ENCODE measurements at places on chromosomes 1 and 21.

DNA sequence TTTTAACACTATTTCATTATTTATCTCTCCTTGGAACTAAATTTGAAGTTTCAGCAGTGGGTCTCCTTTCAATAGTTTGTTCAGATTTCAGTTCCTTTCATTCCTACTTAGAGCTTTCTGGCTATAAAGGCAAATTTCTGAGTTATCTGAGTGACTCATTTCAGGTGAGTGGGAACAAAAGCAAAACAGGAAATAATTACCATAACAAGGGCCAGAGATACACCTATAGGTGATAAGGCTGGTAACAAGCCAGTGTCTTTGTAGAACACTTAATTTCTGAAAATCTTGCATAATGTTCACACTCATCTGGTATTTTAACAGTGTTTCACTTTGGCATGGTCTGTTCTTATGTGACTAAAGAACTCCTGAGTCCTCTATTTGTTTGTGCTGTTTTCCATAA lies 64.5 kb upstream of the PRRC2C start:
- no peak for DNase-seq

GRCh38 chr1:6580593-6581409 lies 1.0 kb downstream of the ZBTB48 start:
- no peak for DNase-seq

DNA sequence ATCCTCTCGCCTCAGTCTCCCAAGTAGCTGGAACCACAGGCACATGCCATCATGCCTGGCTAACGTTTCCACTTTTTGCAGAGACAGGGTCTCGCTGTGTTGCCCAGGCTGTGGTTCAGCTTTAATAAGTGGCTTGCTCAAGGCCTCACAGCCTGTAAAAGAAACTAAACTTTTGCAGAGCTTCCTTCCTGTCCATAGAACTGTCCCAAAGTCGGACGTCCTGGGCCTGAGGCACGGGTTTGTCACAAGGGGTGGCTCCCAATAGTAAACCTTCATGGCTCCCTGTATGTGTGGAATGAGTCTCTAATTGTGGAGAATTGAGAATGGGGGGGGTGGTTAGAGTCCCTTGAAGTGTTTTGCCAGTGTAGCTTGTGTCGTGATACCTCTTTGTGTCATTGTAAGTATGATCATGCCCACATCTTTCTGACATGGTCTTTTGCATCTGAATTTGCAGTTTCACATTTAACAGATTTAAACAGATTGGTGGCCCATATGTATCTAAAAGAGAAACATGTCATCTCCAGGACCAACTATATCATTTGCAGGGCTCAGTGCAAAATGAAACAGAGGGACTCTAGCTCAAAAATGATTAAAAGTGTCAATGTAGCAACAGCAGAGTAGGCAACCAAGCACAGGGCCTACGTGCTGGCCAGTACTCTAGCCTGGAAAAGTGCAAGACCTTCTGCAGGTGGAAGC lies 332.1 kb downstream of the KIF26B start:
- no peak for DNase-seq

- DNase-seq, result no peak
Observed at GRCh38 chr1:2344744-2345296, 46.5 kb downstream of the MORN1 start.

DNA sequence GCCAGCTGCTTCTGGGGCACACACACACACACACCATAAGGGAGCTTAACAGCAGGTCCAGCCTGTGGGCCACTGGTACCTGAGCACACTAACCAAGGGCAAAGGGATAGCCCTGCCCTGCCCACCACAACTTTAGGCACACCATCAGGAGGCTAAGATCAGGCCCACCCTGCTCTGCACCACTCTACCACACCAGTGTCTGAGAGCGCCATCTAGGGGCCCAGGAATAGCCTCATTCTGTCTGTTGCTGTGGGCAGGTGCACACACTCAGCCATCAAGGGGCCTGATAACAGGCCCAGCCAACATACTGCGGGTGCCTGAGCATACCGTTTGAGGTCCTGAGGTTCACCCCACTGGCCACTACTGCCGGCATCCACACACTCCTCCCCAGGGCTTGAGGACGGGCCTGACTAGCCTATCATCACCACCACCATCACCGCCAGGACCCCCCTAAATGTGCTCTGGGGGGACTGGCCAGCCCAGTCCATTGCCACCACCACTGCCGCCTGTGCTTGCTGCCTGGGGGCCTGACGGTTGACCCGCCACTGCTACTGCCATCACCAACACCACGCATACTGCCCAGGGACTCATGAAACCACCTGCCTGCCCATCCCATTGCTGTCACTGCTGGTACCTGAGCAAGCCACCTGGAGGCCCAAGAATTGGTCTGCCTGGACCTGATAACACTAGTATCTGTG lies 31.3 kb downstream of the NSL1 start:
- DNase-seq, result no peak

GRCh38 chr1:167669209-167670124 lies 39.4 kb downstream of the RCSD1 start:
- no peak for DNase-seq

DNA sequence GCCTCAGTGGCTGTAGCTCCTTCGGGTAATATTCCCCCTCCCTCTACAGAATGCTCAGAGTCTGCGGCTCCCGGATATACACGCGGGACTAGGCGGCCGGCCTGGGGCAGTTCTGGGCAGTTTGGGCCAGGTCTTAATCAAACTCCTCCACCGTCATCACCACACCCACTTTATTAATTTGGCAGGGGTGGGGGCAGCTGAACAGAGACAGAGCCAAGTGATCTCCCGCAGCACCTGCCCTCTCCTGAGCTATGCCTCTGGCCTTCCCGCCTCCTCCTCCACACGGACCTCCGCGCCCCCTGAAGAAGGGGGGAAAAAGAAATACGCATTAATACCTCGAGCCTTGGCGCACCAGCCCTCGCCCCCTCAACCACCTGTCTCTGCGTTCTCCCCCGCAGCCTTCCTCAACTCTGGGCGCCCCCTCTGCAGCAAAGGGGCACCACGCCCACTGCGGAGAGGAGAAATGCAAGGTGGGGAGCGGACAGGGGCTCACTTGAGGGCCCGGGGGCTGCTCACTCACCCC lies 42.6 kb downstream of the CD34 start:
- peak; percentile 5 for DNase-seq

DNA sequence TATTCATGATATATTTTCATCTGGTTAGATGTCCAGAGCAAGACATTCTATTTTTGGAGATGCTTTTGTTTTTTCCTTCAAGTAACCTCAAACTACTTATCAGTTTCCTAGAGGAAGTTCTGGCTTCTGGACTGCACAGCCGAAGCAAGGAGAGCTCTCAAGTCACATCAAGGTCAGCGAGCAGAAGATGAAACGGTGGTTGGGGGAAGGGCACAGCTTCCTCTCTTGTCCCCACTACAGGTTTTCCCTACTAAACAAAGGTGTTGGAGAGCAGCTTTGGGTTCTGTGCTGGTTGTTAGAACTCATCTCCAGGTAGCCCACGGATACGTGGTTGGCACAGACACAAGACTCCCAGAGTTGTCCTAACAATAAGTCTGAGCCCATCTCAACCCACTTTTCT lies 5.1 kb upstream of the PLEKHO1 start:
- DNase-seq, result no peak

DNA sequence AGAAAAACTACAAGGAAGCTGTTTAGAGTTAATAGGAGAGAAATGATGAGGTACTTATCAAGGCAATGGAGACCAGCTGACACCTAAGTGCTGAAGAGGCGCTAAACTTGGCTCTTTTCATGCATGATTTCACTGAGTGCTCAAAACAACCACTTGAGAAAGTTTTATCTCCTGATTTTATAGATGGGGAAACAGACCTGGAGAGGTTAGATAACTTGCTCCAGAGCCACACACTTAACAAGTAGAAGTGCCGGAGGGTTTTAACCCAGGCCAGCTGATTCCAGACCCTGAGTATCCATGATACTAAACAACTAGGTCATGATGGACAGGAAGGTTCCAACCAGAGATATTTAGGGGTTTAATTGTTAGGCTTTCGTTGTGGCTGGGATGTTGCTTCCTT lies 25.9 kb downstream of the UBE2U start:
- DNase-seq, result no peak

DNA sequence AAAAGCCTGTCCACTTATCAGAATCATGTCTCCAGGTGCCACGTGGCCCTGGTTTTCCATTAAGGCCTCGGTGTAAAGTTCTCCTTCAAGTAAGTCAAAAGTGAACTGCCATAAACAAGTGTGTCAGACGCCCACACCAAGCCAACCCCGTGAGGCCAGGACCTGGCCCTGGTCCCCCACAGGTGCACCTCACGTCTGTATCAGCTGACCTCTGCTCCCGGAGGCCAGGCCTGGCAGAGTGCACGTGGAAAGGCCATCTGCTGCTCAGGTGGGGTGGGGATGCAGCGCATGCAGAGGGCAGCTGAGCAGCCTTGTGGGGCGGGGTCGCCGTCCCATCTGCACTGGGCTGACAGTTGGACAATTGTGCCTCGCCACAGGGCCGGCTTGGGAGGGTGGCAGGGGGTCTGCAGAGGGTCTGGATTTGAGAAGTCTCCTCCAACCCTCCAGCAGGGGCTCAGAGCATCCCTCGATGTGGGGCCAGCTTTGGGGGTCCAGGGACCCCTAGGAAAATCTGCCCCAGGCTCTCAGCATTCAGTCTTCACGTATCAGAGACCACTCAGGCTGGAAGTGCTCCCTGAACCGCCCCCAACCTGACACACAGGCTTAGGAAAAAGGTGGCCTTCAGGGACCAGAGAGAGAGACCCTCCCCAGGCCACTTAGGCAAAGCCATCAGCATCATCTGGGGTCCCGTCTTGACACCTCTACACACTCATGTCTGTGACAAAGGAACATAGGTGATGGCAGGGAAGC lies 3.0 kb downstream of the SLC19A1 start:
- no peak for DNase-seq

- DNase-seq, result no peak
Observed at GRCh38 chr1:175174309-175175102, 18.1 kb downstream of the KIAA0040 start.

DNA sequence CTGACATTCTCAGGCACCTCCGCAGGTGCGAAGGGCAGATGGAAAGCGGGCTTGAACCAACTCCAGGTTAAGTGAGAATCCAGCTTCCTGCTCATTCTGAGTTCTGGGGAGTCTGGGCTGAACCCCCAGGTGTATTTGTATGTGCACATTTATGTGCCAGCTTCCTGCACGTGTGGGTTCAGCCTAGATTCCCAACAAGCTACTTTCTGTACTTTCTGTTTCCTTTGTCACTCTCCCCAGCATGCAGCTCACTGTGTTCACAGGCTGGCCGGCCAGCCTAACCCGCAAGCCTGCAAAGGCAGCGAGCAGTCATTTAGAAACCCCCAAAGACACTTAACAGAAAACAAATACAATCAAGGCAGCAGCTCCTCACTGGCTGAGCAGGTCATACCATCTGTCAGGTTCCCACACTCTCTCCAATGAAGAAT lies 1.3 kb upstream of the IL19 start:
- DNase-seq, result no peak

DNA sequence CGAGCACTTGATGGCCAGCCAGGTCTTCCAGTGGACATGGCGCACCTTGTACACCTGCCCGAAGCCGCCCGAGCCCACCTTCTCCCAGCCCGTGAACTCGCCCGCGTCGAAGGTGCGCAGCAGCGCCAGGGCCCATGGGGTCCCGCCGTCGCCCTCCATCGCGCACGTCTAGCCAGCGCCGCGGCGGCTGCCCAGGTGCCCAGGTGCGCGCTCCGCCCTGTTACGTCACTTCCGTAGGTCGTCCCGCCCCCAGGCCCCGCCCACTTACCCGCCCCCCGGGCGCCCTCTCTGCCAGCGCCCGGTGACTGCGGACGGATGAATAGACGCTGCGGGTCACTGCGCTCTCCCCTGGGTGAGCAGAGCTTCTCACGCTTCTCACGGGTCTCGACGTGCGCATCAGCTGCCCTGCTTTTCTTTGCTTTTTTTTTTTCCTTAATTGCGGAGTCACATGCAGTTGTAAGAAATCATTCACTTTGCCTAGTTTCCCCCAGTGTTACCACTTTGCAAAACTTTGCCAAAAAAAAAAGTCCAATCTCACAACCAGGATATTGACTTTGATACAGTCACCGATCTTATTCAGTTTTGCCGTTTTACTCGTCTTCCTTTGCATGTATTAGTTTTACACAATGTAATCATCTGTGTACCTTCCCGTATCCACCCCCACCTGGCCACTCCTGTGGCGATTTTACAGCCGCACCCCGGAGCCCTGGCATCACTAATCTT lies at the start of gene RIPK4:
Gene RIPK4 (minus strand): TSS at position 170 of the 723 bp plus-strand sequence. CDS start 11 bp downstream, at position 159.
- DNase-seq, result peak; percentile 66

- no peak for DNase-seq
Observed at GRCh38 chr1:235557495-235557894, 53.2 kb upstream of the B3GALNT2 start.

GRCh38 chr1:24923485-24924113 lies 6.5 kb downstream of the RUNX3 start:
- no peak for DNase-seq

GRCh38 chr1:230171356-230172015 lies 104.4 kb downstream of the GALNT2 start:
- DNase-seq, result no peak

DNA sequence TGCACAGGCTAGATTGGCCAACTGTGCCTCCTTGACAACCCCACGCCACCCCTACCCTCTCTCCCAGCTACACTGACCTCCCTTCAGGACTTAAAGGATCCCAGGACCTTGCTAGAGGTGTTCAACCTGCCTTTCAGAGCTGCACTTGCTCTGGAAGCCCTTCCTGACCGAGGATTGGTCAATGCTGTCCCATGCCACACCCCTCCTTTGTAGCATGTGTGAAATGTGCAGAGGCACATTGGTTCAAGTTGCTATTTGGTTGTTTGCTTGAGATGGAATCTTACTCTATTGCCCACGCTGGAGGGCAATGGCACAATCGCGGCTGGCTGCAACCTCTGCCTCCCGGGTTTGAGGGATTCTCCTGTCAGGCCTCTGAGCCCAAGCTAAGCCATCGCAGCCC lies 21.8 kb downstream of the ACTA1 start:
- no peak for DNase-seq

GRCh38 chr1:166811691-166812090 lies 27.6 kb upstream of the POGK start:
- DNase-seq, result no peak

- no peak for DNase-seq
Observed at GRCh38 chr21:46356005-46356338, 32.0 kb downstream of the PCNT start.

DNA sequence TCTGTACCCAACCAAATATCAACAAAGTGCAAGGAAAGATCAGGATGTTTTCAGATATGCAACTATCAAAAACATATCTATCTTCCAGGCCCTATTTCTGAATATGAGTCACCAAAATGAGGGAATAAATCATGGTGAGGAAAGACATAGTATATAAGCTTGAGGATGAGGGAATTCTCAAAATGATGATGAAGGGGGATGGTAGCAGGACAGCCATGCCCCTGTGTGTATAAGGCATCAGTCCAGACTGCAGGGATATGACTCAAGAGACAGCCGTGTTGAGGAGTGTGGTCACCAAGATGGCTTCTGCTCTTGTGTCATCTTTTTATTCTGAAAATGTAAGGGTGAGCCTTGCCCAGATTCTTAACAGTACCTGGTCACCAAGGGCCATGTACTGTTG lies 4.4 kb upstream of the WDR64 start:
- DNase-seq, result no peak

GRCh38 chr1:167330601-167331293 lies 110.1 kb downstream of the POU2F1 start:
- DNase-seq, result no peak
